CD4-positive, alpha-beta T cell treated with Interleukin-15 for 1 hour (primary cell): ENCODE measurements at places on chromosomes 7 and 10.

GRCh38 chr10:127790066-127790624 is 53.2 kb downstream of the FOXI2 start:
- no peak for DNase-seq

DNA sequence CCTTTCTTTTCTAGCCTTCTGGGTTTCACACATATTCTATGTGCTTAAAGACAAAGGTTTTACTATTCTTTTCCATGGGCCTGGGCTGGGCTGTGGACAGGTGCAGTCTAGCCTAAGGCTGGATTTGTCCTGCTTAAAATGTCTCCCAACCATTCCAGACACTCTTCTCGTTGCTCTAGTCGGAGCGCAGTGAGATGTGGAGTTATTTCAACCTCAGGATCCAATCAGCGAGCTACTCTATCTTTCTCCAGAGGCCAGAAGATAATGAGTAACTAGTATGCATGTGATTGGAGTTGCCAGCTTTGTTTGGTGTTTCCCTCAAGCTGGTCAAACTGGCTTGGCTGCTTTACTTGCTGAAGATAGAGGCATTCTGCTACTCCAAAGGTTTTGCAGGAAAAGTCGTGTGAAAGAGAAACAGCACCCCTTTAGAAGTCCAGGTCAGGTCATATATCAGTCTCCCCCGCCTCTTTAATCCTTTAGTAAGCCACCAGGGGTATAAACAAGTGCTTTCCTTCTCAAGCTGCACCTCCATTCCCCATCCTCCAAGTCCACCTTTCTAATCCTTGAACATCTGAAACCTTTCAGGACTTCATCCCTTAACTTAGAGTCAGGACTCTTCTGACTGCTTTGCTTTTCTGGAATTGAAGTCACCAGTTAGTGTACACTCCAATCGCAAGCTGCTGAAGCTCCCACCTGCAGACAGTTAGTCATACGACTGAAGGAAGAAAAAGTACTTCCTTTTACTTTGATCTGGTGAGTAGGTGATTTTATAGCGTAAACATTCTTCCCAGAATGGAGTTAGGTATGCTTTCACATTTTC is 78.8 kb downstream of the DNMBP start:
- no peak for DNase-seq

DNA sequence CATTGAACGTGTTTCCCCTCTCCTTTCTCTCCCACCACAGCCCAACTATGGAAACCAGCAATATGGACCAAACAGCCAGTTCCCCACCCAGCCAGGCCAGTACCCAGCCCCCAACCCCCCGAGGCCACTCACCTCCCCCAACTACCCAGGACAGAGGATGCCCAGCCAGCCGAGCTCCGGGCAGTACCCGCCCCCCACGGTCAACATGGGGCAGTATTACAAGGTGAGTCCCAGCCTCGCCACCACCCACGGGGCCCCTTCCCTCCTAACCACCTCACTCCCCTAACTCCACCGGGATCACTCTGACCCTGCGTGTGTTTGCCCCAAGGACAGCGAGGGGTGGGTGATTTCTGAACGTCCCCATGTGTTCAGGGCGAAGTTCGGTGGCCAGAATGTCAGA is 50.8 kb upstream of the PPIF start:
- DNase-seq, result no peak

- DNase-seq, result no peak
Measured at GRCh38 chr7:131071786-131072504, 255.7 kb upstream of the MKLN1 start.

DNA sequence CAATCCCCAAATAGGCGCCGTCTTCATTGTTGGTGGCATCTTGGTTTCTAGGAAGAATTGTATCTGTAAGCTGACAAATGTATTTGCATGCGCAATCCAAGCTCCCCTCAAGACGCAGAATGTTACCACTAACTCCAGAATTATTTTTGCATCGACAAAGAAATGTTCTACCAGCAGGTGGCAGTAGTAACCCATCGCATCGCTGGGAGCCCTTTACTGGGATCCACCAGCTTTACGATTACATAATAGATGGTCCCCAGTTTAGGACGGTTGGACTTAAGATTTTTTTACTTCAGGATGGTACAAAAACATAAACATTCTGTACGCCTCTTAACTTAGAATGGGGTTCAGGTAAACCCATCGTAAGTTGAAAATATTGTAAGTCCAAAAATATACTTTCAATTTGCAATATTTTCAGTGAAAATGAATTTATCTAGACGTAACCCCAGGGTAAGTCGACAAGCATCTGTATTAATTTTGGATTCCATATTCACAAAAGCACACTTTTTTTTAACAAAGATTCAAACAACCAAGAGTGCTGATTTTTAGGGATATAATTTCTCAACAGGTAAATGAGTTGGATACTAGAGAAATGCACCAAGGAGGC is 114.0 kb upstream of the COBL start:
- DNase-seq, result no peak

DNA sequence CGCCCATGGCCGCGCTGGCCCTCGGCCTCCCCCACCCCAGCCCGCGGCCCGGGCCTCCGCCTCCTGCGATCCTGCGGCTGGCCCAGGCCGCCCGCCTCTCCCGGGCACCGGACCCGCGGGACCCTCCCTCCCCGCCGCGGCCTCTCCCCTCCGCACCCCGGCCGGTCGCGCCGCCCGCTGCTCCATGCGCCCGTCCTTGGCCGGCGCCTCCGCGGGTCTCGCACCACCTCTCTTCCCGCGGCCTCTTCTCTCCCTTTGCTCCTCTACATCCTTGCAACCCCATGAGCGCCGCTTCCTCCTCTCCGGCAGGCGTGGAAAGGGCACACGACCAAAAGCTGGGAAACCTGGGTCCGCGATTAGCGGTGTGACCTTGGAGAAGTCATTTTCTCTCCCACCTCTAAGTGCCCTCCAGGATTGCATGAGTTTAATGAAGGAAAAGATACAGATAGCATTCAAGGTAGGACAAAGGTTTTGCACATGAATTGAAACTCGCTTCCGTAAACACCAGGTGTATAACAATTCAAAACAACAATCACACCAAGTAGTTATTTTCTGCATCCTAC is 448 bp upstream of the SRPK2 start:
- DNase-seq, result no peak

DNA sequence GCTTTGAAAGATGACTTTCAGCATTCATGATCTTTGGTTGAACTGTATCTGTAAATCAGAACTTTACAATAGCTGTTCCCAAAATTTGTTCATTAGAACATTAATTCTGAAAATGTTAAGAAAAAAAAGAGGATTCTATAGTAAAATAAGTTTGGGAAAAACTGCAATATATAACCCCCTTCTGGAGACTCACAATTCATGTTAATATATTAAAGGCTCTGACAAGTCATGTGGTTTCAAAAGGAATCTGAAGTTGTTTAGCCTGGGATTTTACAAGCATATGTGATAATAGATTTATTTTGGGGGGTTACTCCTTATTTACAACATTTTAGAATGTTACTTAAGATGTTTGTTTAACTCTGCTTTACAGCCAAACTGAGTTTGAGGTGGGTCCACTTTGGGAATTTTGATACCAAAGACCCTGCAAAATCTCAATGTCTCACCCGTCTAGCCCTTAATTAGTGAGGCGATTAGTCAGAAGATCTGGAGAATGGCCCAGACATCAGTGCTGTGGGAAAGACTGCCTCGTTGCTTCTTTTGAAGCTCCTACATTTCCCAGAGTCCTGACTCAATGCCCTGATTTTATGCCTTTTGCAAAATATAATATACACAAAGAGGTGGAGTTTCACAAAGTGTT is 40.0 kb downstream of the CDK1 start:
- DNase-seq, result no peak

DNA sequence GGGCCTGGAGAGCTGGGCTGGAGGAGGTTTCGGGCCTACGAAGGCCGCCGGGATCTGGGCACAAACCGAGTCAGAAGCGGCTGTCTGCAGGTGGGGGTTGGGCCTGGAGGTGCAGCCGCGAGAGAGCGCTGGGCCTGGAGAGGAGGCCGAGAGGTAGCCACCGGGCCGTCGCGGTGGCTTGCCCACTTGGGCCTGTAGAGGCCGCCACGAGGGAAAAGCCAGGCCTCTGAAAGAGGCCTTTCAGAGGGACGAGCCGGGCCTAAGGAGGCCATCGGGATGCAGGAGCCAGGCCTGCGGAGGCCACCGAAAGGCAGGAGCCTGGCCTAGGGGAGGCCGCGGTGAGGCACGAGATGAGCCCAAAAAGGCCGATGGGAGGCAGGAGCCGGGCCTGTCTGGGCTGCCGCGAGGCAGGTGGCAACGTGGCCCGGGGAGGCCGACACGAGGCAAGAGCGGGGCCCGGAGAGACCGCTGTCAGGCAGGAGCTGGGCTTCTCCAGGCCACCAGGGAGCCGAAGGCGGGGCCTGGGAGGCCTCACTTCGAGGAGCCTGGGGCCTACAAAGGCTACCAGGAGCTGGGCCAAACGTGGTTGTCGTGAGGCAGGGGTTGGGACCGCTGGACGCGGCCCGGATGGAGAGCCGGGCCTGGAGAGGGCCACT is 25.6 kb downstream of the MDH2 start:
- DNase-seq, result no peak

DNA sequence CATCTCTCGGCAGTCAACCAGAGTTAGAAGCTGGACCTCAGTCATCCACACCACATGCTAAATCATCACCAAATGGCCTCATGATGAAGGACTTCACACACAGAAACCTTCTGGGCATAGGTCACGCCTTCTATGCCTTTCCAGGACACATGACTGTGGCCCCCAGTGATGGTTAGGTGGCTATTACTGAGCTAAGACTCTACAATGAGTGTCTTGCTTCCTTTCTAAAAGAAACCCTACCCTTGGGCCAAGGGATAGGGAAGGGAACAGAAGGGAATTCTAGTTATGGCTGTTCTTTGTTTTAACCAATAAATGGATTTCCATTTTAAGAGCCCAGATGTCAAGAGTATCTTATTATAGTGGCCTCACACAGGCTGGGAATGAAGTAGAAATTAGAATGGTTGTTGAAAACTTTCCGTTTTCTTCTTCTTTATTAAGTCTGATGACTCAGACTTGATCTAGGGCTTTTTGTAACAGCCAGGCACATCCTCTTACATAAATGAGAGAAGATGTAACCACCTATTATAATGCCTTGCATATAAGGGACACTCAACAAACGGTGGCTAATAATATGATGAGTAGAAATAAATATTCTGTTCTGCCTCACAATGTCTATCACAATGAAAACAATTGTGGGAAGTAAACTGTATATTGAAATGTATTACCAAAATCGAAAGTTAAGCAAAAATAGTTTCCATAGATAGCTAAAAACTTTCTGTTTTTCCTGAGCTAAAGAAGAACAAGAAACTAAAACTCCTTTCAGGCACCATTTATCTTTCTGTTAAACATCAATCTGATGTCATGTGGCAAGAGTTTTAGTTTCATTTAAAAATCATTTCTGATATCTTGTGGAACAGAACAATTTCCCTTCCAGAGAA is 62.5 kb upstream of the TOMM7 start:
- no peak for DNase-seq

- DNase-seq, result peak; percentile 49
Measured at GRCh38 chr10:14382022-14382421, 51.3 kb upstream of the FRMD4A start.

- no peak for DNase-seq
Measured at GRCh38 chr7:13846386-13846785, 143.1 kb downstream of the ETV1 start.

GRCh38 chr7:44845451-44845850 is 2.4 kb downstream of the H2AZ2 start:
- DNase-seq, result no peak

DNA sequence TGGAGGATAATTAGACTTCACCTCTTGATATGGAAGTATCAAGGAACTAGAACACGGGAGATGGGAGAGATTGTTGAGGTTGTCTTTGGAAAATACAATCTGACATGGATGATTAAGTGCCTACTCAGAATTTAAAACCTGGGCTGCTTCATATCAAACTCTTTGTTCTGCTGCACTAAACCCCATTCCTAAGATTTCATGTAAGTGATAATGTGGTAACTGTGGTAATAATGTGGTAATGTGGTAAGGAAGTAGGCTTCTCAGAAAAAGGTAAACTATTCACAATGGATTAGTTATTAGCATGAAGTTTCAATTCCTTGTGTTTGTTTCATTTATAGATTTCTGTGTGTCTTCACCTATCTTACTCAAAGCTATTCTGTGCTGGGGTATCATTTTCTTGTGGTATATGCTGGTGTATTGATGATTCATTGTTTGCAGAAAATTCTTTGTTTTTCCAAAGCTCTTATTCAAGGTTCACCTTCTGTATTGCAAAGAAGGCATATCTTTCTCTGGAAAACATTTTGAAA is 129.9 kb upstream of the TAC1 start:
- no peak for DNase-seq

- no peak for DNase-seq
Measured at GRCh38 chr7:32228601-32229000, 158.4 kb upstream of the PDE1C start.

DNA sequence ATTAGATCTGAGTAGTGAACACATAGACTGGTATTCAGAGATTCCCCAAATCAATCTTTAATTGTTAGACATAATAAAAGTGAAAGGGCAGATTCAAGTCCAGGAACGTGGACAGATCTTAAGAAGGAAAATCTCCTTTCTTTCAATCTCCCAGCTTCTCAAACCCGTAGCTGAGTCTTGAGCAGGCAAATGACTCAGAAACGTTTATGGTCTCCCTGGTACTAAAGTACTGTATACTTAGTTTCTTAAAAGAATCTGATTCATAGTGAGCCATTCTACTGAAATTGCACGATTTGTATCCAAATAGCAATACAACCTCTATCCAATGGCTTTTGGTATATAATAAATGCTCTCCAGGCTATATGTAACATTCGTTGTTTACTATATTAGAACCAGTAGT is 140.4 kb upstream of the RHEB start:
- DNase-seq, result no peak

GRCh38 chr10:96324447-96324846 is 20.2 kb downstream of the DNTT start:
- no peak for DNase-seq

- DNase-seq, result peak; percentile 85
Measured at GRCh38 chr7:47669178-47669891, 87.4 kb upstream of the TNS3 start.
